ENCODE measurements at places on chromosomes 6 and 20. TPM values are rescaled to one million over a fixed set of nuclear protein-coding genes. Genes with fewer than 3 reads are reported as not detected.

The COL19A1 gene
- total RNA-seq, result 0.19 TPM

The SF3B5 gene
- total RNA-seq, result 126 TPM

The SMOC2 gene
- total RNA-seq, result not detected

The RTEL1 gene
- total RNA-seq, result 26.8 TPM

DNA sequence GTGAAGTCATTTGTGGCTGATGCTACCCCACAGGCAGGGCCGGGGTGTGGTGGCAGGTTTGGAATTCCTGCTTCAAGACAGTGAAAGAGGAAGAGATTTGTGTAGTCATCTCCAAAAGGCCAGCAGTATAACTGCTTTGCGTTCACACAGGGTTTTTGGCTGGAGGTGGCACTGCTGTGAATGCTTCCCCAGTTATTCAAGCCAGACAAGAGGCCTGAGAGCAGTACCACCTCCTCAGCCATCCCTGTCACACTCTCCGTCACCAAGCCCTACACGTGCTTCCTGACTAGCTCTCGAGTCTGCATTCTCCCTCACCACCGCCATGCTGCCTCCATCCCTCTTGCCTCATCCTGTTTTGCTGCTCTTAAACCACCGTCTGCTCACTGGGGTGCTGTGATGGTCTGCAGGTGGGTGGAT is 23.9 kb downstream of the ARMC2 start:
- DNase-seq, result peak; percentile 27

DNA sequence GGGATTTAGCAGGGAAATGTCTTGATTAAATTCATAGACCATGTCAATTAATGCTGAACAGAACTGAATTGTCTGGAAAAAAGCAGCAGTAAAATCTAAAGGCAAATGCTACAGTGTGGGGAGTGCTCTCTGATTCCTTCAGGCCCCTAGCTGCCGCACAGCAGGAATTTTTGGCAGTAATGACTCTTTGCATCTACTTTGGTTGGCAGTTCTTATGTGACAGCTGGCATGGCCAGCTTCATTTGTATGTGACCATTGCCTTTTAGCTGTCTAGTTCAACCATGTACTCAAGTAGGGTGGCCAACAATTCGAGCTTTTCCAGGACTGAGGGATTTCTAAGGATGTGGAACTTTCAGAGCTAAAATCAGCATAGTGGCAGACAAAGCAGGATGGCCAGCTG is 499.1 kb upstream of the MAN1A1 start:
- DNase-seq, result no peak

DNA sequence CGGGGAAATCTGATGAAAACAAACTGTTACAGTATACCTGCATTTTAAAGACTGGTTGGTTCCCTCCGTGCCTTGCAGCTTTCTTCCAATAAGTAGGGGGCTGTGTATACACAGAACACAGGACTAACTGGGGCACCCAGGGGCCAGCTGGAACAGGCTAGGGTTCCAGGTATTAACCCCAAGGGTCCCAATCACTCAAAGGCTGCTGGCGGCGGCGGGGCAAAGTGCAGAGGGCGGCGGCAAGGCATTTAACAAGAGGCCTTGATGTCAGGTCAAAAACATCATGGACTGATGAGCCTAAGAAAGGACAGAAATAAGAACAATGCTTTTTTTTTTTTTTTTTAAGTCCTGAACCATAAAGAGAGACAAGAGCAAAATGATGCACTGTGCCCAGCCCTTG is 2.5 kb downstream of the PMEPA1 start:
- DNase-seq, result no peak

DNA sequence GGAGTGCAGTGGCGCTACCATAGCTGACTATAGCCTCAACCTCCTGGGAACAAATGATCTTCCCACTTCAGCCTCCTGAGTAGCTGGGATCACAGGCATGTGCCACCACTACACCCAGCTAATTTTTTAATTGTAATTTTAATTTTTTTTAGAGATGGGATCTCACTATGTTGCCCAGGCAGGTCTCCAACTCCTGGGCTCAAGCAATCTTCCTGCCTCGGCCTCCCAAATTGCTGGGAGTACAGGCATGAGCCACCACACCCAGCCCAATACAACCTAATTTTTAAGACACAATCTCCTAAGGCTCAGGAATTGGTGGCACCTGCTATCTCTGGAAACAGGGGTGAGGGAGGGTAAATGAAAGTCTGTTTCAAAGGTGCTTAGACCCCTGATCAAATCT is 5.8 kb downstream of the ZBTB24 start:
- DNase-seq, result no peak

GRCh38 chr20:40255365-40255764 is 433.7 kb downstream of the MAFB start:
- no peak for DNase-seq

- DNase-seq, result peak; percentile 40
Measured at GRCh38 chr6:157106487-157106886, 216.8 kb downstream of the TMEM242 start.

- DNase-seq, result no peak
Measured at GRCh38 chr6:136412410-136412809, 122.8 kb upstream of the BCLAF1 start.

DNA sequence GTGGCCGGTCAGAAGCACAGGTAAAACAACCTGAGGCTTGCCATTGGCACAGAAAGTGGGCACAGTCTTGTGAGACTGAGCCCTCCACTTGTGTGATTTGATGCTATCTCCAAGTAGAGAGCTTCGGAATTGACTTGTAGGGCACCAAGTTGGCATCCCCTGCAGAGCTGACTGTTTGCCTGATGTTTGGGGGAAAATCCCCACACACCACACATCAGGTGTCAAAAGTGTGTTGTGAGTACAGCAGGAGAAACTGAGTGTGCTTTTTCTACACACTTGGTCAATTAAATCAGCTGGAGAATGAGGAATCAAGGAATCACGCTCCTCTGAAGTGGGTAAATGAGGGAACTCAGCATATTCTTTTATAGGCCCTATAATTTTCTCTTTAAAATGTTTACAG is 989 bp downstream of the SERINC3 start:
- no peak for DNase-seq

DNA sequence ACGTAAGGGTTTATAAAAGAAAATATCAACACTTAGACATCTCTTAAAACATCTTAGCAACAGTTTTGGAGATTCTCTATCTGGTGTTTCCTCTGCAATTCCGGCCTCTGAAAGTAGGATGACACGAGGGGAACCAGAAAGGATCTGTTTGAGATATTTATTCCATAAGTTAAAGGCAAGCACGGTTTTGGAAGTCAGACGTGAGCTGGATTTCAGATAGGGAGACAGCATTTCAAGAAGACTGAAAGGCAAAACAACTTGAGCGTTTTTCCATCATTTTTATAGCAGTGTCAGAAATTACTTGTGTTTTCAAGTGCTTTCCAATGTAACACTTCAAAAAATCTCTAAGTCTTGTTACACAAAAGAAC is 52.9 kb upstream of the BTN3A2 start:
- DNase-seq, result no peak

DNA sequence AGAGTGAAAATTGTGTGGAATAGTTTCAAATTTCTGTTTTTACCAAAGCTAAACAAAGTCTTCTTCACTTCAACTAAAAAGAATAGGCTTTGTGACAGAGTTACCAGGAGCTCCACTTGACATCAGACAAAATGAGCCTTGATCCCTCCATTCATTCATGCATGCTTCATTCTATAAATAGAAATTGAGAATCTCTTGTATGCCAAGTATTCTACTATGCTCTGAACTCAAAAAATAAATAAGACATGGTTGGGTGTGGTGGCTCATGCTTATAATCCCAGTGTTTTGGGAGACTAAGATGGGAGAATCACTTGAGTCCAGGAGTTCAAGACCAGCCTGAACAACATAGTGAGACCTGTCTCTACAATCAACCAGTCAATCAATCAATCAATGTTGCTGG is 236.6 kb upstream of the FAM83B start:
- DNase-seq, result no peak

GRCh38 chr20:35772563-35773058 is 796 bp downstream of the PHF20 start:
- no peak for DNase-seq

GRCh38 chr6:98724537-98724936 is 109.8 kb upstream of the POU3F2 start:
- no peak for DNase-seq

DNA sequence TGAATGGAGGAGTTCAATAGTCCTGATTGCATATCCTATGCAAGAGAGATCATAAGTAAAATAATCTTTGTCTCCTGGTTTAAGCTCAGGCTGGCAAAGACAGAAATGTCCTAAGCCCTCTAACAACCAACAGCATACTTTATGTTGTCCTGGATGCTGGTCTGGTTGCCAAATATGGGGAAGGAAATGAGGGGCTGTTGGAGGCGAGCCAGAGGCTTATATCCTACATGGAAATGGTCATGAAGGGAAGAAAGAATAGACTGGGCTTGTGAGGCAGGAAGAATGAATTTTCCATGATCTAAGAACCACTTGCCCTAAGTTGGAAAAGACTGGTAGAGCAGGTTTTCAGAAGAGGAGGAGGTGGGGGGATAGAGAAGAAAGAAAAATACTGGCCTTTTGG is 237.1 kb downstream of the SMOC2 start:
- no peak for DNase-seq
